ENCODE measurements at places on chromosomes 7 and 10.
A peak's percentile ranks its signal among the peaks of the same experiment; 100 is the strongest.

DNA sequence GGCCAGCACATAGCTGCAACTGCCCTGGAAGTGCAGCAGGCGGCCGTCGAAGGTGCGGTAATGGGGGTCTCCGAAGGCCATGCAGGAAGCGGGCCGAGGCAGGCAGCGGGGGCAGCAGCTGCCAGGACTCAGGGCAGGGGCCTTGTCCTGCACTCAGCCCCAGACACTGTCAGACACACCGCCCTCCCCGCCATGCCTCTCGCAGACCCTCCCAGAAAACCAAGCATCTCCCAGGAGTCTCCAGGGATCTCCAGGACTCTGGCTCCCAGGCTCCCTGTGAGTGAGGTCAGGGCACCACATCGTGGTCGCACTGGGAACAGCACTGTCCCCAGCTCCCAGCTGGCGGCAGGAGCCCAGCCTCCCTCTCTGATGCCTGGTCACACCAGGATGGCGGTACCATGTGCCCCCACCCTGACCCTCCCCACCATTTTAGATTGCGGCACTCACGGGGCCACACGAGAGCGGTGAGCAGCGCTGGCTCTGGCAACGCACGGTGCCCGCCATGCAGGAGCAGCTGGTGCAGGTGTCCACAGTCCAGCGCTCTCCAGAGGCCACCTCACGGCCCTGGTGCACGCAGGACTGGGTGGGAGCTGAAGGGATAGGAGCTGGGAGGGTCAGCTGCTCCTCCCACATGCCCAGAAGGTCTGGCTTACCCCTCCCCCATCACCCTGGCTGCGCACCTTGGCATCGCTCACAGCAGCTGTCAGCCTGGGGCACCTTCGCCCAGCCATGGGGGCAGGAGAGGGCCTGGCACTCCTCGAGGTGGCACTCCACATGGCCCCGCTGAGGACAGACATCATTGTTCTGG is 17.5 kb downstream of the ATP6V1F start:
- DNase-seq: no peak

DNA sequence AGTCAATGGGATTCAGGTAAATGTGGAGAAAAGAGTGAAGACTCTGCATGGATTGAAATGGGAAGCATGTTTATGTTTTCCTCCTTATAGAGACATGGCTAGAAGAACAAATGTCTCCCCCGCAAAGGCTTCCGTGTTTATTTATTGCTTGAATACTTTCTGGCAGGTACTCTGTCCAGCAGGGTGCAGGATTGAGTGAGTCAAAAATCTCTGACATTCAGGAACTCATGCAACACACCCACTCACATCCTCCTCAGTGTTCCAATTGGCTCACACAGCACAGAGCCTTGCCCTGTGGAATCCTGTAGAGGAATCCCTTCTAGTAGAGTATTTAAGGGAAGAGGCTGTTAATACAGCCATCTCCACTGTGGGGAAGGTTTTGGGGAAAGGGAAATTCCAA is 290.3 kb upstream of the VWC2 start:
- DNase-seq: no peak

DNA sequence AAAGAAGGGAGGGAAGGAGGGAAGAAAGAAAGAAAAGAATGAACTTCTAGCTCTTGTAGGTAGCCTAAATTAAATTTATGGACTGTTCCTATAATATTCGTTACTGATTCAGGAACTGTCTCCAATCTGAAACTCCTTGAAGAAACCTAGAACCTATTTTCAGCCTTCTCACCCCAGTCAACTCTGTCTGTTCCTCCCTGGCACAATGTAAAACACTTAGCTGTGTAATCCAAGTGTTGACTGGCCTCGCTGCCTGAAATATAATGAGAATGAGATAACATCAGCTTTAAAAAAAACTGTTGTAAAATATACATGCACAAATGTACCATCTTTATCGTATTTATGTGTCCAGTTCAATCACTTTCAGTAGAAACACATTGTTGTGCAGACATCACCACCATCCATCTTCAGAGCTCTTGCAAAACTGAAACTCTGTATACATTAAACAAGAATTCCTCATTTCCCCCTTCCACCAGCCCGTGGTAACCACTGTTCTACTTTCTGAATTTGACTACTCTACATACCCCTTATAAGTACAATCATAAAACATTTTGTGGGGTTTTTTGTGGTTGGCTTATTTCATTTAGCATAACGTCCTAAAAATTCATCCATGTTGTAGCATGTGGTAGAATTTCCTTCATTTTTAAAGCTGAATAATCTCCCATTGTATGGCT is 6.3 kb upstream of the C7orf33 start:
- no peak for DNase-seq

DNA sequence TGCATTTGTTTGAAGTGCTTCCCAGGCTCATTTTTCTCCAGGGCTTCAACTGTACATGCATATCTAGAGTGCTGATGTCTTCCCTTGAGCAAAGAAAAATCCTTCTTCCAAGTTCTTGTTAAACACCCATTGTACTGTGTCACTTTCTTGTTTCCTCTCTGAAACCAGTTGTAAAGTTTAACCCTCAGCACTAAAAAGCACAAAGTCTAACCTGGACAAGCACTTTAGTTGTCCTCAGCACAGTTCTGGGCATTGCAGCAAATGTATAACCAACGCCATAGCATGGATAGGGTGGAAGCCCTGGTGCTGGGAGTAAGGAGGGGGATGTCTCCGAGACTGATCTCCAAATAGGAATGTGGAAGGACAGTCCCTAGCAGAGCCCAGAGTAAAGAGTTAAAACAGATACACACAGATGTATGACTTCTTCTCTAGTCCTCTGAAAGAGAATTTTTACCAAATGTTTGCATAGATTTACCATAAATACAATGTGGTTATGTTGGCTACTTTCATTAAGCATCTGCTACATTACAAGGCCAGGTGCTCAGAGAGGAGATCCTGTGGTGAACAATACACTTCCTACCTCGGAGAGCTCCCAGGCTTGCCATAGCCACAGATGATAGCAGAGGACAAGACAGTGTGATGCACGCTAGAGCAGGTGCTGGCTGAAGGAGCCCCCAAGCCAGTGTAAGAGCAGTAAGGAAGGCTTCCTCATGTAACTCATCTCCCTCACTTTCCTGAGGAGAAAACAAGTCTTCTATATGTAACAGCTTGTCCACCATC is 57.0 kb downstream of the DNAJC12 start:
- DNase-seq: no peak

DNA sequence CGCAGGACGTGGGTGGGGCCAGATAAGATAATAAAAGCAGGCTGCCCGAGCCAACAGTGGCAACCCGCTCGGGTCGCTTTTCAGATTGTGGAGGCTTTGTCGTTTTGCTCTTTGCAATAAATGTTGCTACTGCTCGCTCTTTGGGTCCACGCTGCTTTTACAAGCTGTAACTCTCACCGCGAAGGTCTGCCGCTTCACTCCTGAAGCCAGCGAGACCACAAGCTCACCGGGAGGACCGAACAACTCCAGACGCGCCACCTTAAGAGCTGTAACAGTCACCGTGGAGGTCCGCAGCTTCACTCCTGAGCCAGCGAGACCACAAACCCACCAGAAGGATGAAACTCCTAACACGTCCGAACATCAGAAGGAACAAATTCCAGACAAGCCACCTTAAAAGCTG is 286.6 kb upstream of the MAGI2 start:
- no peak for DNase-seq

- peak; percentile 70 for DNase-seq
Observed at GRCh38 chr10:59337201-59337652, 25.1 kb downstream of the FAM13C start.

DNA sequence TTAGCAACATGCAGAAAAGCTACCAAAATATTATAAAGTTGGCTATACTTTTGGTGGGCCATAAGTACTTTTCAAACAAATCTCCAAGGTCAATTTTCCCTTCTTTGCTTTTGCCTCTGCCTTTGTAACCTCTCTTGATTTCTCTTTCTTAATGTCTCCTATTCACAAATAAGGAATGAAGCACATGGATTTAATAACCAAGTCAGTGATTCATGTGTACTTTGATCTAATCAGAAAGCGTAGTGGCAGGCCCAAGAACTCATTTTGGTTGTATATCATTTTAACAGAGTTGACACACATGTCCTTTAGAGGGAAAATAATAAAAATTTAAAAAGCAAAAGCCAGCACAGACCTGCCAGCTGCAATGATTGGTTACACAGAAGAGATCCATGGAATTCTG is 93.7 kb downstream of the FZD1 start:
- DNase-seq: no peak

DNA sequence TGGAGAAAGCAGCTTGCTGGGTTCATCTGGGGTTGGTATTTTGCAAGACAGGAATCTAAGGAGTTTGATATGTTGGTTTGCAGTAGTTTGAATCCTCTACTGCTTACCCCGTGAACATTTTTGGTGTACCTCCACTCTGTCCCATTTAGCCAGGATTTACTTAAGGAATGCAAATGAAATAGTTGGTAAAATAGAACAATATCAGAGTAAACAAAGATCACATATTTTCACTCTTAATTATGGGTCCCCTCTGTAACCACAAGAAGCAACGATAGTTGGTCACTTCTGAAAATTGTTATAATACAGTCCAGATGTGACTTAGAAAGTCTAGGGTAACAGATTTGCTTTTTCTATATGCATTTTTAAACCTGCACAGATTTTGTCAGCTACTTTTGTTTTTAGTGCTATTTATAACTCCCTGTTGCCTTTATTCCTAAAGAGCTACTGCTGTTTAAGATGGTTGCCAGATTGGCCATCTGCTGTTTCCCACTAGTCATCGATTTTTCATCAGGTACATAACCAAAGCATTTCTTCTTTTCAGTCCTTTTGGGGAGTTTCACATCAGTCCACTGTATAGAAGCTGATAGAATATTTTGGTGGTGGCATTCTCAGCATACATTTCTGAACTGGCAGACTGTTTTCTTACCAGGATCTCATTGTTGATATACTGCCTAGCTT is 37.6 kb downstream of the MAPK8 start:
- no peak for DNase-seq

- DNase-seq: no peak
Observed at GRCh38 chr7:93145354-93145753, 2.8 kb downstream of the SAMD9L start.

- peak; percentile 26 for DNase-seq
Observed at GRCh38 chr10:78331391-78331922, 297.8 kb downstream of the RPS24 start.

- DNase-seq: no peak
Observed at GRCh38 chr10:113335592-113335991, 217.3 kb upstream of the HABP2 start.

DNA sequence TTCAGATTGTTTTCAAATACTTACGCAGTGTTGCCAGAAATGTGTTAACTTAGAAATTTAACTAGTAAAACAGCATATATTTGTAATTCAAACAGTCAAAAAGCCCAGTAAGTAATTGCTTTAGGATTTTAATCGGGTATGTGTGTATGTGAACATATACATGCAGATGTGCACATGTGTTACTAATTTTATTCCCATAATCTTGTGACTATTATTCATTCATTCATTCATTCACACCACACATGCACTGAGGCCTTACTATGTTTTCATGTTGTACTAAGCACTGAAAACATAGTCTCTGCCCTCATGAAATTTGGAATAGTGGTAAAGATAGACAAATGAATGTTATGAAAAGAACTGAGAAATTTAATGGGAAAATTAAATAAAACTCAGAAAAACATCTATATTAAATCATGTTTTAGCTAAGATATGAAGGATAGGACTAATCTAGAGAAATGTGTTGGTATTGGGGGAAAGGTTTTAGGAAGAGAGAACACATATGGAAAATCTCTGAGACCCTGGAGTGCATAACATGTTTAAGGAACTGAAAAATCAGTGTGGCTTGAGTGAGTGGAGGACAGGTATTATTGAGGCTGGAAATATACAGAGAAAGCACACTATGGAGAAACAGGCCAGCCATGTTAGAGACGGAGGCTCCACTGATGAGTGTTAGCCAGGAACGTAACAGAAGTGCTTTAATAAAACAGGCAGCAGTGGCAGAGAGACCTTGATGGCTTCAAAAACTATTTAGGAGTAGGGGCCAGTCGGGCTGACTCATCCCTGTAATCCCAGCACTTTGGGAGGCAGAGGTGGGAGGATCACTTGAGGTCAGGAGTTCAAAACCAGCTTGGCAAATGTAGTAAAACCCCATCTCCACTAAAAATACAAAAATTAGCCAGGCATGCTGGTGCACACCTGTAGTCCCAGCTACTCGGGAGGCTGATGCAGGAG is 80.3 kb downstream of the HDAC9 start:
- no peak for DNase-seq

DNA sequence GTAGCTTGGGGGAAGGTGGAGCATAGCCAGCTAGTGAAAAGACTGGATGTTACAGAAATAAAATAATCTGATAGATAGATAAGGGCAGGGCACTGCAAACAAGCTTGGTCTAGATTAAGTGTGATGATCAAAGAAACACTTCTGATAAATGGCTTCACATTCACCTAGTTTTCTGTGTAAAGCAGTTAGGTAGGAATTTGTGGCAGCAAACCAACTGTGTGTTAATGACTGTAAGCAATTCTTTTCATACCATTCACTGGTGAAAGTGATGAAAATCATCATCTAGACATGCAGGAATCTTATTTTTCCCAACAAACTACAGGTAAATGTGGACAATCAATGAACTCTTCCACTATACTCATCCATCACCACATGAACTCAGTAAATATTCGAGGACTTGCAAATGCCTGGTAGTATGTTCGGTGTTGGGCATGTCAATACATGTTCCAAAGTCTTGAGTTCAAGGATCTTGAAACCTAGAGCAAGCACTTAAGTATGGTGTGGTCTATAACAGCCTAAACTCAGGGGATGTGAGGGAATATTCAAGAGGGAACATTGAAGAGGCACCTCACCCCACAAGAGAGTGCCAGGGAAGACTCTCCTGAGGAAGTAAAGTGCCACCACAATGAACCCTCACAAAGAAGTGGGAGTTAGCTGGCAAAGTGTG is 20.5 kb downstream of the PON3 start:
- no peak for DNase-seq

- no peak for DNase-seq
Observed at GRCh38 chr7:93817004-93817403, 73.5 kb downstream of the TFPI2 start.

- no peak for DNase-seq
Observed at GRCh38 chr7:1977876-1978441, 254.8 kb downstream of the MAD1L1 start.

DNA sequence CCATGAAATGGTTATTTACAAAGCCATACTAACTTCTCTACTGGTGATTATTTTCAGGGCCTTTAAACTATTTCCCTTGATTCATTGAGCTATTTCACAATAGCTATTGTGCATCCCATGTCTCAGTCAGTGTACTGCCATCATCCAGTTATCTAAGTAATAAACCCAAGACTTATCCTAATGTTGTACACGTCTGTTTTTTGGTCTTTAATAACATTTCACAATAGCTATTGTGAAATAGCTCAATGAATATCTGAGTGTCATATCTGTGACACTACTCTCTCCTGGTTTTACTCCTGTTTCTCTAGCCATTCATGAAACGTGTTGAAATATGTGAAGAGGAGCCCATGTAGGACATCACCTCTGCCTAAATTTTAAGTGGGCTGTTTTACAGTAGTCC is 36.5 kb upstream of the TMEM140 start:
- DNase-seq: no peak

- DNase-seq: no peak
Observed at GRCh38 chr10:44293306-44293778, 91.6 kb downstream of the CXCL12 start.
